T-helper 2 cell treated with Interferon-gamma antibody and Interleukin-4, amounts not matched to agents 100 ng/mL and 5 ng/mL, for 36 hours (primary cell): ENCODE measurements at places on chromosomes 5 and 9. TPM values are rescaled to one million over a fixed set of nuclear protein-coding genes. Genes with fewer than 3 reads are reported as not detected.

The ENHO gene
- not detected in 2 replicates for total RNA-seq

The CDKN2A gene
- 21.2 and 24.1 TPM in 2 replicates for total RNA-seq

The BTNL9 gene
- total RNA-seq, result not detected in 2 replicates

The SCGB3A2 gene
- not detected in 2 replicates for total RNA-seq

The GALNT12 gene
- total RNA-seq, result 3.7 and 4.0 TPM in 2 replicates

The SMIM33 gene
- total RNA-seq, result 0.59 and 0.80 TPM in 2 replicates

The GAS1 gene
- 0.30 and 0.39 TPM in 2 replicates for total RNA-seq

The CENPK gene
- total RNA-seq, result 87.3 and 90.2 TPM in 2 replicates

The CNTFR gene
- not detected in 2 replicates for total RNA-seq

The PCDHGA8 gene
- 0.18 TPM in 2 replicates for total RNA-seq

The CCL19 gene
- not detected in 2 replicates for total RNA-seq

The GMCL2 gene
- not detected in 2 replicates for total RNA-seq

The SPINK7 gene
- total RNA-seq, result not detected in 2 replicates

The PCAT7 gene
- total RNA-seq, result not detected in 2 replicates
